Tibial nerve (tissue), 4 donors: ENCODE measurements at places on chromosomes 4 and X.

GRCh38 chrX:106009145-106009544 lies 29.4 kb downstream of the SERPINA7 start:
- DNase-seq, result no peak

- DNase-seq, result no peak
Observed at GRCh38 chr4:64718091-64718490, 308.8 kb upstream of the TECRL start.

- no peak for DNase-seq
Observed at GRCh38 chr4:186580669-186581068, 25.3 kb upstream of the MTNR1A start.

DNA sequence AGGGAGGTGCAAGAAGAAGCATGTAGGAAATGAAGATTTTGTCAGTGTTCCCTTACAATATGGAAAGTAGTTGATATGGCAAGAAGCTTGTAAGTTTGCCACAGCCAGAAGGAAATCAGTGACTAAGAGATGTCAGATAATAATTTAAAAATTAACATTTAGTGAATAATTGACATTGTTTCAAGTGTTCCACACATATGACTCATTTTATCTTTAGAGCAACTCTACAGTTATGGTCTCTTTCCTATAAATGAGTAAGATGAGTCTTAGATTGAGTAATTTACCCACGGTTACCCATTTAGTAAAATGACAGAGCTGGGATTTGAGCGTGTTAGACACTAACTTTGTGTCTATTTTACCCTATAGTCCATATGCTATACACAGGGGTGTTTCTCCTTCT lies 300.3 kb upstream of the IRS4 start:
- no peak for DNase-seq

DNA sequence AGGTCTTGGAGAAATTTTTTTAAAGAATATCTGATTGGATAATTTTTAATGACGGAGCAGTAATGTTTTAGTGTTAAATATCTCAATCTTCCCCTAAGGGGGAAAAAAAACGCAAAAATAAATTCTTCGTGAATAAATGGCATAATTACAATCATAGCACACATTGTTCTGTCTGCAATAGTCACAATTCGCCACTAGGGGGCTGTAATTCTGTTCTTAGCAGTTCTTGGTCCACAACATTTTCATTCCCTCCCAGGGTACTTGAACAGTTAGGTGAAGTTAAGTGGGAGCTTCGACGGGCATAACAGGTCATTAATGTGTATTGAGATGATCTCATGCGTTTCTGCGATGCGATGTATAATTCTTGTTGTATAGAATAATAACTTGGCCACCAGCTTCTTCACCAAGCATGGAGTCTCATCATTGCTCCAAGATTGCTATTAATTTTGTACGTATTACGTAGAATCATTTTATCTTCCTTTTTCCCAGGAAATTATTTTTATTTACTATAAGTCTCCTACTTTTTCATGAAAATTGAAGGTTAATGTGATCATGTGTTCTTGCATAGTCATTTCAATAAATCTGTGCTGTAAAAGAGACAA lies 27.2 kb downstream of the HTR2C start:
- DNase-seq, result peak; percentile 18

- DNase-seq, result no peak
Observed at GRCh38 chr4:12123707-12124106, 695.0 kb upstream of the HS3ST1 start.

GRCh38 chr4:179709961-179710624 lies 2267.9 kb upstream of the AGA start:
- DNase-seq, result no peak

GRCh38 chrX:148500423-148501385 lies at the start of gene AFF2:
Gene AFF2, plus strand, starts transcription at chrX:148500617. Its CDS starts 481 bp downstream, at chrX:148501098.
- DNase-seq, result no peak
